Activated T-helper 1 cell treated with anti-CD3 and anti-CD28 coated beads, Interleukin-12 subunit alpha, Interleukin-12 subunit beta, Interleukin-2, Interleukin-4 antibody, amounts not matched to agents 30 ng/mL and 10 ng/mL and 1 ng/mL, durations not matched to agents 14 hours and 24 hours and 36 hours (primary cell): ENCODE measurements at places on chromosomes 11 and 22. TPM values are rescaled to one million over a fixed set of nuclear protein-coding genes. Genes with fewer than 3 reads are reported as not detected.

- DNase-seq, result no peak
Observed at GRCh38 chr11:116598036-116598435, 174.8 kb downstream of the BUD13 start.

- no peak for DNase-seq
Observed at GRCh38 chr11:61049063-61049377, 53.3 kb upstream of the CD5 start.

DNA sequence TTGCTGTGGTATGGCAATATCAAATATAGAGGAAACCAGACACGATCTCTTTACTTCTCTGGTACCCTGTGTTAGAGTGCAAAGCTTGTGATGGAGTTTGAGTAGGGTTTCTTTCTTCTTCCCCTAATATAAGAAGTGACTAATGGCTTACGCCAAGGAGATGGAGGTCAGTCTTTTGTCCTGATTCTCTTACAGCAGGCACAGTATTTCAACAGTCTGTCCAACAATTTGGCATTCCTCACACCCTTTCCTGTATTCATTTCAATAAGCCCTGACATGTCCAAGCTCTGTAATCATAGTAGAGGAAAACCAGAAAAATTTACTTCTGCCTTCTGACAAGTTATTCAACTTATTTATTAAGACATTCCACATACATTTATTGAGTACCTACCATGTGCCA, 546.2 kb downstream of the TMEM135 start:
- no peak for DNase-seq

- no peak for DNase-seq
Observed at GRCh38 chr11:9575260-9576240, 2.1 kb downstream of the WEE1 start.

Gene FXYD2
- 3.4 and 3.6 TPM in 2 replicates for total RNA-seq
